ENCODE measurements at places on chromosomes 12 and 14.

- no peak for DNase-seq
Observed at GRCh38 chr14:96589577-96589976, 87.4 kb downstream of the PAPOLA start.

GRCh38 chr12:64652346-64652745 lies 42.1 kb downstream of the RASSF3 start:
- no peak for DNase-seq

DNA sequence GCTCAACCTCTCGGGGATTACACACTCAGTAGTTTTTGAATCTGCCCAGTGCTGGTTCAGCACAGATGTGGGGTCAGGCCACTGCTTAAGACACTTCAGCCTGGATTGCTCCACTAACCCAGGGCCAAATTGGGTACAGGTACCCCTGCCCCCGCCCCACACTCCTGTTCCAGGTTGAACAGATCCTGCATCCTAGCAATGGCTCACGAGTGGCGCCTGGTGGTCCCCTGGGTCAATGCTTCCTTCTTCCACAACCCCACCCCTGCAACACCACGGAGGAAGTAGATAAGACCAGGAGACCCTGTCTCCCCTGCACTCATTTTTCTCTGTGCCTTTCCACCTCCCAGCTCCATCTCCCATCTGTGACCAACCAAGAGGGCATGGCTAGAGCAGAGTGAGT lies 108.4 kb downstream of the ESRRB start:
- no peak for DNase-seq

DNA sequence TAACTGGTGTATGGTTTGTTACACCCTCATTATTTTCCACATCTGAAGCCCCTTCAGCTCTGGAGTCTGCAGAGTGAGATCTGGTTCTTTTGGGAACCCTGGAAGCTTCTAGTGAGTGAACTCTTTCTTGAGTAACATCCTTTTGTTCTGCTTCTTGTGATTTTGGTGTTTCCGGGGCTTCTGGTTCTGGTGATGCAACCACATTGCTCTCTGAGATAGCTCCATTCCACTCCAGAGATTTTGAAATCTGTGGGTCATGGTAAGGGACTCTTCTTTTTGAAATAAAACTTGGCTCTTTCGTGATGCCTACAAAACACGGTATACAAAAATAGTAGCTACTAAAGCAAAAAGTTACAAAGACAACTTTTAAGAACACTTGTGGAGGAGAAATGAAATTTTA lies 5.4 kb downstream of the MDM1 start:
- DNase-seq, result no peak

DNA sequence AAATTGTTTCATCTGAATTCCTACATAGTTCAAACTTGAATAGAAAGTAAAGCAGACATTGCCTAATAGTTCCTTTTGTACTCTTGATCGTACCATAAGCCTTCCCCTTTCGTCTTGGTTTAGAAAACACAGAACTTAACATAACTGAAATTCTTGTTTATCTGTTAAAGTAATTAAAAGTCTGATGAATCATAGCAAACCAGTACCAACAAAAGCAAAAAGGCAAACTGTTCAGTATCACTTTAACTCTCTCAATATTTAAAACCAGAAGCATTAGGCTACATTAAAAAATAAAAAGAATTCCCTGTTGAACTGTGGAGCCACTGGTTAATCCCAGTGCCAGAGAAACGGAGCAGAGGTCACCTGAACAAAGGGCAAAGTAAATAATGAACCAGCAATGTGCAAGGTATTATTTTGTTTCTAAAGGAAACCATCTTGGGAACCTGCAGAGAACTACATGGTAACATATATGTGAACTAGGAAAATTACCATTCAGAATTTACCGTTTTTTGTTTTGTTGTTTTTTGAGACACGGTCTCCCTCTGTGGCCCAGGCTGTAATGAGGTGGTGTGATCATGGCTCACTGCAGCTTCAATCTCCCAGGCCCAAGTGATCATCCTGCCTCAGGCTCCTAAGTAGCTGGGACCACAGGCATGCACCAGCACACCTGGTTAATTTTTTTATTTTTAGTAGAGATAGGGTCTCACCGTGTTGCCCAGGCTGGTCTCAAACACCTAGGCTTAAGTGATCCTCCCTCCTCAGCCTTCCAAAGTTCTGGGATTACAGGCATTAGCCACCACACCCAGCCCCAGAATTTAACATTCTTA lies 17.1 kb upstream of the HIGD1C start:
- no peak for DNase-seq

DNA sequence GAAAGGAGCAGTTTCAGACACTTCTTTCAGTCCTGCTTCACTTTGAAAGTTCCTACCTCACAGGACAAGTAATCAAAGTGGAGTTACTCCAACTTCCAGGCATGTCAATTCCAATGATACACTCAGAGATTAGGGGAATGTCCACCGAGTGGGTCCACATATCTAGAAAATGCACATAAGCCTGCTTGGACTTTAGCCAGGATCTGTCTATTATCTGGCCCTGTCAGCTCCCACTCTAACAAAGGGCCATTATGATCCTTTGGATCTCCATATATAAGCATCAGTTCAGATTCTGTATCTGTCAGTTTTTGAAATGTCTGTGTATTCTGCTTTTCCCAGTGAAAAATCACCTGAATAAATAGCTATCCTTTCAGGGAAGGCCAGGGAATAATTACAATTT lies 112.9 kb upstream of the ATXN7L3B start:
- DNase-seq, result no peak

- no peak for DNase-seq
Observed at GRCh38 chr12:109719123-109720022, 5.7 kb downstream of the FAM222A start.

- no peak for DNase-seq
Observed at GRCh38 chr12:105850103-105850968, 288.4 kb downstream of the NUAK1 start.

DNA sequence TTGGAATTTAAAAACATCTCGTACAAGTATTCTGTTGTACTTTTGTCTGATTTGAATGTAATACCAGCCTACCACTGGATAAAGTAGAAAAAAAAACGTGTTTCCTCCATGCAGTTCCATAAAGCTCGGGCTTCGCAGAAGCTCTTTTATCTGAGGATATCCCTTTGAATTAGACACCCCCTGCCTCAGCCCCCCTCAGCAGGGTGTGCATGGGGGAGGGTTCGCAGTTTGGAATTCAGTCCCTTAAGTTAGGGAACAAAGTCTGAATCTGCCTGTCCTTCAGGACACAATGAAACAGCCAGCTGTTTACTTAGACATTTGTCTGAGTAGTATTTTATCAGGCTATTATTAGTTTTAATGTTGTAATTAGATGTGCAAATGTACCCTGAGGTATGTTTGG lies 234.0 kb upstream of the CAND1 start:
- DNase-seq, result no peak
